Renal cortical epithelial cell (primary cell): ENCODE measurements at places on chromosomes 4 and X.

- DNase-seq: no peak
Observed at GRCh38 chrX:97405031-97405660, 521.4 kb downstream of the RPA4 start.

GRCh38 chrX:42499620-42500019, 278.3 kb downstream of the PPP1R2C start:
- DNase-seq: no peak

DNA sequence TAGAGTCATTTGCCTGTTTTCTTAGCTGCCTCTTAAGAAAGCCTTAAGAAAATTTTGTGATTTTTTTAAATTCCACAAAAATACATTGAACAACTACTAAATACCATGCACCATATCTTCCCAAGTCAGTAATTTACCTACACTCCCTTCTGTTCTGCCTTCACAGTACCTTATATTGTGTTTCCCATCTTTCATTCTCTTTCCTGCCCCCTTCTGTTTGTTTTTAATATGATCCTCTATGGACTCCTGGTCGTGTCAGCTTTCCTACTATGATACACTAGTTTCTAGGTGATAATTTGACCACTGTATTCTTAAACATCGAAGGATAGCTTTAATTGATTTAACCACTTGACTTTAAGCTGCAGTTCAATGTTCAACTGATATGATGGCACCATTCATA, 297.7 kb upstream of the HAND2 start:
- DNase-seq: no peak

- peak; percentile 1 for DNase-seq
Observed at GRCh38 chr4:109215506-109215905, 87.0 kb downstream of the COL25A1 start.

- DNase-seq: no peak
Observed at GRCh38 chr4:110660755-110661154, 37.9 kb upstream of the PITX2 start.
